Hematopoietic multipotent progenitor cell treated with erythropoietin and hydrocortisone succinate and interleukin-3 and kit ligand, for 8 days (in vitro differentiated cells): ENCODE measurements at places on chromosomes 13 and 19.

DNA sequence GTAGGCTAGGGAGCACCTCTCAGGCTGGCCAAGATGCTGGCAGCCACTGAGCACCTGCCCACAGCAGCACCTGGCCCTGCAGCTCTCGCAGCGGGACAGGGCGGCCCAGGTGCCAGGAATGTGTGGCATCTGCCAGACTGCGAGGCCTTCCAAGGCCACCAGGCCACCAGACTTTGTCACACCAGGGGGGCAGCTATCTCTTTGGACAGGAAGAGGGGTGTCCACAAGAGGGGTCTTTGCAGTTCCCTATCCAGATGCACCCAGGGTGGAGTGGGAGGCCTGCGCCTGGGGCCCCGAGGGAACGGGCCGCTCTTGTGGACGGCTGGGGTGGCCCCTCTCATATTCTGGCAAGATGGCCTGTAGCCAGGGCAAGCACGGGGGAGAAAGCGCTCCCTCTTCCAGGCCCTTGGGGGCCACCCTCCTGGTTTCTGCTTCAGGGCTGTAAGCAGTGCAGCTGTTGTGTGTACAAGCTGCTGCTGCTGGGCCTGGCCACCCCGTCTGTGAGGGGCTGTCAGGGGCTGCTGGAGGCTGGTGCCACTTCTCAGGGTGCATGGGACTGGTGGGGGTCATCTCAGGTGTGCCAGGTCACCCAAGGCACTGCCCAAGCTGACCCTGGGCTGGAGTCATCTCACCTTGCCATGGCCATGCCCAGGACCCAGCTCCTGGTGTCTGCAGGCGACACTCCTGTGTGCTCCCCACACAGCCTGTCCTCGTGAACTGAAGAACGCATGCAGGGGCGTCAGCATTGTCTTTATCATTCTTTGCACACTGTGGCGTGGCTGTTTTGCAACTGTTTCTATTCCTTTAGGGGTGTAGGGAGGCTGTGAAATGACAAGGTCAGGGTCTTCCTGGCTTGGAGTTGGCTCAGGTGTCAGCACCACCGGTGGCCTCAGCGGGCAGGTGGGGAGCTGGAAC lies 1.8 kb downstream of the TEX29 start:
- DNase-seq: no peak

- no peak for DNase-seq
Measured at GRCh38 chr13:67048084-67048820, 181.9 kb downstream of the PCDH9 start.

DNA sequence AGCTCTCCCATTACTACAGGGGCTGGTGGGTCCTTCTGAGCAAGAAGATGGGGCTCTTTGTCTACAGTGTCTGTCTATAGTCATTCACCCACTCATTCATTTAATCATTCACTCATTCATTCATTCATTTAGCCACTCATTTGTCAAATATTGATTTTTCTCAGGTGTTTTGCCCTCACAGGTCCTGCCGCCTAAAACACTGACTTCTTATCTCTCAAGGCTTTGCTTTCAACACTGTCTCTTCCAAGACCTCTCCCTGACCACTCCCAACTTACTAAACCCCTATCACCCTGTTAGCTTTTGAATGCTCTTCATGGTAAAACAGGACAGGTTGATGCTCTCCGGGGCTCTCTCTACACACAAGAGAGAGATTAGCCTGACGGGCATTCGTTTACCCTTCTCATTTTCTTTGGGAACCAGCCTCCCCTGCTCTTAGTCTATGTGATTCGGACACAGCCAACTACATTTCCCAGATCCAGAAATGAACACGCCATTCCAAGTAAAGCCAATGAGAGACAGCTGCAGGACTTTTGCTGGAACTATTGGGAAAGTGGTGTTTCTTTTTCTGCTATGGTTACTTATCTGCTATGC lies 22.7 kb downstream of the FAM187B start:
- no peak for DNase-seq

GRCh38 chr19:10122045-10122444 lies 2.3 kb upstream of the EIF3G start:
- DNase-seq: no peak

- DNase-seq: no peak
Measured at GRCh38 chr13:50074843-50075242, 59.6 kb downstream of the KCNRG start.

GRCh38 chr13:91894316-91894715 lies 495.9 kb downstream of the GPC5 start:
- no peak for DNase-seq

- no peak for DNase-seq
Measured at GRCh38 chr19:11300811-11301120, 4.8 kb downstream of the TSPAN16 start.

GRCh38 chr13:100517135-100517534 lies 71.5 kb downstream of the GGACT start:
- no peak for DNase-seq

GRCh38 chr19:53785196-53785889 lies 38.8 kb downstream of the NLRP12 start:
- DNase-seq: no peak

- no peak for DNase-seq
Measured at GRCh38 chr19:42126574-42126973, 5.7 kb downstream of the POU2F2 start.

DNA sequence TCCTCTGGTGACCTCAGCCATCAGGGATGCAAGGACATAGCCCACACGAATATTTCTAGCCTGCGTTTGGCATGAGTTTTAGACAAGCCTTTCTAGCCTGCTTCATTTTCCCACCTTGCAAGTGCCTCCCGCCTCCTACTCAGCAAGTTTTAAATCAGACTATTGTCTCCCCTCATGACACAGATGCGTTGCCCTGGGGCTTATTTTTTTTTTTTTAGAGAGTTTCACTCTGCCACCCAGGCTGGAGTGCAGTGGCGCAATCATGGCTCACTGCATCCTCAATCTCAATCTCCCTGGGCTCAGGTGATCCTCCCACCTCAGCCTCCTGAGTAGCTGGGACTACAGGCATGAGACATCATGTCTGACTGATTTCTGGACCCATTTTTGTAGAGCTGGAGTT lies 14.6 kb downstream of the GJB2 start:
- DNase-seq: no peak

DNA sequence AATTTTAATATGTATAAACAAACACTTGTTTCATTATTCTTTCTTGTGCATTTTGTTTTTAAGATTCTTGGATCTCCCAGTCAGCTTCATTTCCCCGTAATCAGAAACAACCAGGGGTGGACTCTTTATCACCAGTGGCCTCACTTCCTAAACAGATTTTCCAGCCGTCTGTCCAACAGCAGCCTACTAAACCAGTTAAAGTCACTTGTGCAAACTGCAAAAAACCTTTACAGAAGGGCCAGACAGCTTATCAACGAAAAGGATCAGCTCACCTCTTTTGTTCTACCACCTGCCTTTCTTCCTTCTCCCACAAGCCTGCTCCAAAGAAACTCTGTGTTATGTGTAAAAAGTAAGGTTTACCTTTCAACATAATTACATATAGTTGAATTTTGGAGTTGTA lies 44.3 kb downstream of the ZMYM2 start:
- peak; percentile 43 for DNase-seq

DNA sequence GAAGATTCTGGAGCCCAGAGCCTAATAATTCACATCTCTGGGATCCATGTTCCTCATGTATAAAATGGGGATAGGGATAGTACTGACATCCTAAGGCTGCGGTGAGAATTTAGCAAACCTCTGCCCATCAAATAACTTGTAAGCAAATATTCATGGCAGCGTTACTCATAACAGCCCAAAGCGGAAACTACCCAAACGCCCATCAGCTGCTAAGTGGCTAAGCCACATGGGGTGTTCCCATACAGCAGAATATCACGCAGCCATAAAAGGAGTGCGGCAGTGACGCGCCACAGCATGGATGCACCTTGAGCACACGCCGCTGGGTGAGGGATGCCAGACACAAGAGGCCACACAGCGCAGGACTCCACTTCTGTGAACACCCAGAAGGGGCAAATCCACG lies 19.7 kb downstream of the VRK3 start:
- no peak for DNase-seq

GRCh38 chr13:91313103-91313502 lies 34.4 kb upstream of the MIR17HG start:
- DNase-seq: peak; percentile 51

- DNase-seq: no peak
Measured at GRCh38 chr19:2312820-2313501, 5.0 kb upstream of the LINGO3 start.

DNA sequence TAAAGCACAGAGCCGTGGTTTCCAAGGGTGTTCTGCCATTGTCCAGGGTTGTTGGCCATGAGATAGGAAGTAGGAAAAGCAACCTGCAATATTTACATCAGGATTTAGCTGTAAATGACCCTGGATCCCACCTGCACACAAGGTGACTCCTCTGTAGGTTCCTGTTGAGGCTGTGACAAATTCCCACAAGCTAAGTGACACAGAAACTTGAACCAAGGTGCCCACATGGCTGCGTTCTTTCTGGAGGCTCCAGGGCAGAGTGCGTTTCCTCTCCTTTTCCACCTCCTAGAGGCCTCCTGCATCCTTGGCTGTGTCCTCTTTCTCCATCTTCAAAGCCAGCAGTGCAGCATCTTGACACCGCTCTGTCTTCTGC lies 11.9 kb downstream of the CEACAM21 start:
- DNase-seq: no peak

DNA sequence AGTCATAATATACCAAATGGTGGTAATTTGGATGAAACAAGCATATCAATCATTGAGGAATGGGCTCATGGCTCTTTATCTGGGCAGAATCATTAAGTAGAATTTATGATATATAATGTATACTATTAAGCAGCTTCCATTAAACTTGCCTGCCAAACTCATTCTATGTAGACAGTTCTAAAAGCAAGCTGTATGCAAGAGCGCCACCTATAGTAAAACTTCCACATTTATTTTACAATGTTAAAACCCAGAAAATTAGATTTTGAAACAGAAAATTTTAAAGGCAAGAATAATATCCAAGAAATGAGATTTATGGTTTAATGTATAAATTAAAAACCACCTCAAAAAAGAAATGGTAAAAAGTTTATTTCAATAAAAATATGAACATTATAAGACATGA lies 161.5 kb downstream of the MZT1 start:
- peak; percentile 38 for DNase-seq

DNA sequence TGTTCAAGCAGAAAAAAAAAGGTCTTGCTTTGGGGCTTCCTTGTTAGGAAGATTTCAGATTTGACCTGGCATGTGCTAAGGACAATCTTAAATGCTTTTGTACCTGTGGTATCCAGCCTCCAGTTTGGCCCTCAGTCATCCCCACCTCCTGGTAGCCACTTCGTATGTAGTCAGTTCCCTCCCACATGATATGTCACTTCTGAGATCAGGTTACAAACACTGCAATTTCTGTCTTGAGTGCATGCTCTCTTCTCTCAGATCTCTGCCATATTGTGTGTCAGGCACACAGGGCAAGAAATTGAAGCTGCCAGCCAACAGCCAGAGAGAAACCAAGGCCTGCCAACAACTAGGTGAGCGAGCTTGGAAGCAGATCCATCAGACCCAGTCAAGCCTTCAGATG lies 60.3 kb upstream of the STARD13 start:
- DNase-seq: no peak

DNA sequence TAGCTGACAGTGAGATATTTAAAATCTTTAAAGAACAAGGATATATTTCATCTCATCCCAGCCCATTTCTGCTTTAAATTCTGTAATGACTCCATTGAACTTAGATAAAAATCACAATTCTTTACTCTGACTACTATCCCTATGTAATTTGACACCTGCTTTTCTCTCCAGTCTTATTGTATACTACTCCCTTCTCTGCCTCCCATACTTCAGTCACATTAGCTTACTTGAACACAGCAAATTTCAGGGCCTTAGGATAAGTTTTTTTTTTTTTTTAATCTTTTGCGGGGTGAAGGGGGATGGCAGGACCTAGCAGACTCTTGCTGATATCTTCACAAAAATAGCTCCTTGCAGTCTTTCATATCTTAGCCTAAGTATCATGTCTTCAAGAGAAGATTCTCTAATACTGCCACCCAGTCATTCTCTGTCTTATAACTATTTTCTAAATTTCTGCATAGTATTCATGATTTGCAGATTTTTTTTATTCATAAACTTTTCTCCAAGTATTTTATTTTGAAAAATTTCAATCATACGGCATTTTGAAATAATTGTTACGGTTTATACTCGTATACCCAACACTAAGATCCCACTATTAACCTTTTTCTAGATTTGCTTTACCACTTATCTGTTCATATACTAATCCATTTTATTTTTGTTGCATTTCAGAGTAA lies 151.4 kb downstream of the PCCA start:
- no peak for DNase-seq

- no peak for DNase-seq
Measured at GRCh38 chr19:4908781-4909155, 533 bp upstream of the UHRF1 start.

GRCh38 chr19:48296963-48297734 lies 27.3 kb downstream of the ZNF114 start:
- no peak for DNase-seq
